ENCODE measurements at places on chromosomes 7 and 10.
A peak's percentile ranks its signal among the peaks of the same experiment; 100 is the strongest.

DNA sequence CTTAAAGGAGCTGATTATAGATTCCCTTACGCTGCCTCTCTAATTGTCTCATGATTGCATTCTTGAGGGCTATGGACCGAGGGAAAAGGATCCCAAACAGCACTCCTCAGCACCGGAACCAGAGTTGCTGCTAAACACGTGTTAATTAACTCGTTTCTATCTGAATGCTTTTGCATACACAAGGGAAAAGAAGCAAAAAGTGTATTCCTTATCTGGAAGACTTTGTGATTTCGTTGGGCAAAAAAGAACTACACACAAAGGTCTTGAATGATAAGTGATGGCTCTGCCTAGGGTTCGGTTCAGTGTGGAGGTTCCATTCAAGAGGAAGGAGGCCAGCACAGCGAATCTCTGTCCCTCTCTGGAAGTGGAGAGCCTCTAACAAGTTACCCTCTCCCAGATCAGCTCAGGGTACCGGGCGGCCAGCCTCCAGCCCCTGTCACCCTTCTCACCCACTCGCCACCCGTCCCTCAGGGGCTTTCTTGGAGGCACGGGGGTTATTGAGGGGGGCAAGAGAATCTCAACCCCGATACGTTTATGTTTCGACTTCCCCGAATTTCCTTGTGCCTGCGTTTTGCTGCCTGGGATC, 515 bp upstream of the SLC4A2 start:
- peak; percentile 15 for DNase-seq

- peak; percentile 89 for DNase-seq
These were observed 219.3 kb upstream of the MKLN1 start for GRCh38 chr7:131108212-131108940.

- peak; percentile 36 for DNase-seq
These were observed 84.0 kb upstream of the NPY start for GRCh38 chr7:24199978-24200377.

DNA sequence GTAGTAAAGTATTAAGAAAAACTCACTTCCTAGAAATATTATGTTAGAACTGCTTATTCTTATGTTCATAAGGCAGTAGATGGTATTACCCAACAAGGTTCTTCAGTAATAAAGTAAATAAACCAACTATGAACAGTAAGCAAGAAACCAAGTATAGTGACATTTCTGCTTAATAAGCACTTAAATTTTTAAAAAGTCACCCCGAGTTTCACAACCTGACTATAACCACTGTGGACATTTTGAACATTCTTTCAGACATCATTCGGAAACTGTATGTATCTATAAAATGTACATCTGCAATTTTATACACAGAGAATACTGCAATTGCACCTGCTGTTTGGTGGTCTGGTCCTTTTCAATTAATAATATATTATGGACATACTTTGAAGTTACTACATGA, 1073.6 kb downstream of the XPNPEP1 start:
- DNase-seq = no peak

GRCh38 chr7:127251036-127251464, 1.7 kb downstream of the GRM8 start:
- no peak for DNase-seq

DNA sequence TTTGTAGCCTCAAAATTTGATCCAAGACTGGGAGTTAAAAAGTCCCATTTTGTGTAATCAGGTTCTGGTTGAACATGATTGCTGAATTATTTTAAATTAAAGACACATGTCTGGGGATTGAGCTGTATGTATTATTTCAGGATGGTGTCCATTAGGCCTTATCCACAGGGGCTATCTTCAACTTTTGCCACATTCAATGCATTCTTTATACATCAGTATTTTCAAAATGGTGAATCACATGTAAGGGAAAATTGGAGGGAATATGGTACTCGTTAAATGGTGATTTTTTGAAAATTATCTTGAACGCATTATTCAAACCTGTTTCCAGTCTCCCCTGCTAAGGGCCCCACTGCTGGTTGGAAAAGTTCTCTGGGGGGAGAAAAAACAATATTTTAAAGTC, 367.7 kb upstream of the NPVF start:
- DNase-seq = no peak

GRCh38 chr7:101426303-101427011, 63.8 kb downstream of the COL26A1 start:
- DNase-seq = no peak

All from CD4-positive, alpha-beta T cell treated with Interleukin-1 beta for 1 hour (primary cell).